HL-60 (cell line): ENCODE measurements at places on chromosomes 3 and 15.

- no peak for DNase-seq
Measured at GRCh38 chr3:125123451-125124305, 67.9 kb upstream of the HEG1 start.

DNA sequence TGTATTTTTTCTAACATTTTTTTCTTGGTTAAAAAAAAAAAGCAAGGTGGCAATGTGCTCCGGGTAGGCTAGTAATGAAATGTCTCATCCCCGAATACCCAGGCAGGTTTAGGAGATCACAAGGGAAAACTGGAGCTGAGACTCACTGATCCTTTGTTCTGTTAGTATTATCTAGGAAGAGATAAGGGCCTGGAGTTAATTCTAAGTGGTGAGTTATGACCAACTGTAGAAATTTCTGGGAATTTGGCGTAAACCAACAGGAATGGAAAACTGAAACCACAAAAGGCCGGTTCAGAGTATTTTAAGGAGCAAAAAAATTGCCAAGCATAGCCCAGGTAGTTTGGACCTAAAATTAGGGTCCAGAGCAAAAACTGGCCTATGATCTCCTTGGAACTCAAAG, 12.4 kb downstream of the PPM1M start:
- DNase-seq = no peak

DNA sequence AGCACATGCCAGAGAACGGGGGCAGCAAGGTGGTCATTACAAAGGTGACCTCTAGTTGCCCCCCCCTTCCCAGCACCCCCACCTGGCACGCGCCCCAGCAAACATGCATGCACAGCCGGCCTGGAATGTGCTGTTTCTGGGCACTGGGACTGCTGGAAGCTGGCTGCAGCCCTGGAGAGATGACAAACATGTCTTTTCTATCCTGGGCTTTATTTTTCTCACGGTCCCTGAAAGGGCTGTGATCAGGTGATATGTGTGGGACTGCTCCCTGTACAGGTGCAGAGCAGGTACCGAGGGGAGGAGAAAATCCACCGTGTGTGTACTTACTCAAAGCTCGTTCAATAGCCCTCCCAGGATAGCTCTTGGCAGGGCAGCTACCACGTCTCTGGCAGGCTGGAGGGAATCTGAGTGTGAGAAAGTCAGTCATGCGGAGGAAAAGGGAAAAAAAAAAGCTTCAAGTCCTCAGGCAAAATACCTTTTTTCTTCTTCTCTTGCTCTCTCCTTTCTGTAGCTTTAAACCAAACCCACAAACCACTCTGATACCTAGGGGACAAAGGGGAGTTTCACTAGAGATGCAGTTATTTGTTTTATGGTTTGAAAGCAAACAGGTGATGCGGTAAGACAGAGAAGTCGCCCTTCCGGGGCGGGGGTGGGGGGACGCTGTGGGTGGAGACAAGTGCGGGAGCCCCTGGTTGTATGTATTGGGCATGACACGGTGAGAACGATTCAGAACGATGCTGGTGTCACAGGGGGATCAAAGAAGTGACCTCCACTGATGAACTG, 5.0 kb upstream of the HES1 start:
- DNase-seq = no peak

DNA sequence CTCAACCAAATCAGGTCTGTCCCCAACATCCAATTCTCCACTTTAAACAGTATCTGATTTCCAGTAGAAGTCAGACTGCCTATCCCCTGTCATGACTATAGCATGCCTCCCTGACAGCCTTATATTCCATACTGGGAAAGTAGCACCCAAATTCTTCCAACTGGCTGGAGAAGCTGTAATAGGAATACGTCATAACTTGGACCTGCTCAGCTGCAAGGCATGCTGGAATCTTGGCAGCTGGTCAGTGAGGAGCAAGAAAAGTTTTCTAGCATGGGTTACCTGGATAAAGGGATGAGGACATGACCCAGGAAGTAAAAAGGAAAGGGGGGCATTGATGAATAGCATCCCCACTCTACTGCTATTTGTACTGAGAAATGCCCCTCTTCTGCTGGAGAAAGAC, 8.9 kb downstream of the SEMA5B start:
- no peak for DNase-seq

DNA sequence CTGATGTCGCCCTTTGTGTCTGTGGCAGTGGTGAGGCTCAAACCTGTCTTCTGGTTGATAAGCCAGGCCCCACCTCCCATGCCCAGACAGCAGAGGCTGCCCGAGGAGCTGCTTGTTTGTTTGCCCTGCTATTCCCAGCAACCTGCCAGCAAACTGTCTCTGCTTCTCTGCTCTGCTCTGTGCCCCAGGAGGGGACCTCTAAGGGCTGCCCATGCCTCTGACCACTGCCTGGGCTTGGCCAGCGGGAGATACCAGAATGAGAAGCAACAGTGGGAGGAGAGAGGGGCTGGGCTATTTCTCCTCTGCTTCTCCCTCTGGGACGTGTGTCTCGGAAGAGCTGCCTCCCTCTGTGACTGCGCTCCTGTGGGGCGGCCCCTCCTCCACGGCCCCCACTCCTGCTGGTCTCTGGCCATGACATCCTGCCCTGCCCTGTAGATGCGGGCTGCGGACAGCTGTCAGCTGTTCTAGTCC, 213.1 kb downstream of the RPLP1 start:
- peak; percentile 29 for DNase-seq

- DNase-seq = no peak
Measured at GRCh38 chr15:49573421-49573820, 47.2 kb downstream of the FAM227B start.

DNA sequence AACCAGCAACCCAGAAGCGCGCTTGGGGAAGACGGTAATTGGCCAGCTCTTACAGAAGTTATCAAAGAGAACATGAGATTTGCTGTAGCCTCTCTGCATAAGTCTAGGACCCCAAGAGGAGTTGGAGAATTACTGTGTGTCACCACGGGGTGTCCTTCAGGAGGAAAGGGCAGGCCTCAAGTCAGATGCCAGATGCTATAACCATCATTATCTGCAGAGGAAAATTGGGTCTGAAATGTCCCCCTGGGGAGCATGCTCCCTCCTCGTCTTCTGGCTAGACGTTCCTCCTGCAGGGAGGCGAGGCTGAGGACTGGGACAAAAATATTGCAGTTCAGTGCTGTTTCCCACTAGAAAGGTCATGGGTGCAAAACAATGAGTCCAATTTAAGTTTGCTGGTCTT, 380.5 kb upstream of the CFAP20DC start:
- DNase-seq = no peak

- no peak for DNase-seq
Measured at GRCh38 chr3:194176274-194176991, 40.5 kb downstream of the HES1 start.

- DNase-seq = no peak
Measured at GRCh38 chr3:55333923-55334322, 153.2 kb downstream of the WNT5A start.

DNA sequence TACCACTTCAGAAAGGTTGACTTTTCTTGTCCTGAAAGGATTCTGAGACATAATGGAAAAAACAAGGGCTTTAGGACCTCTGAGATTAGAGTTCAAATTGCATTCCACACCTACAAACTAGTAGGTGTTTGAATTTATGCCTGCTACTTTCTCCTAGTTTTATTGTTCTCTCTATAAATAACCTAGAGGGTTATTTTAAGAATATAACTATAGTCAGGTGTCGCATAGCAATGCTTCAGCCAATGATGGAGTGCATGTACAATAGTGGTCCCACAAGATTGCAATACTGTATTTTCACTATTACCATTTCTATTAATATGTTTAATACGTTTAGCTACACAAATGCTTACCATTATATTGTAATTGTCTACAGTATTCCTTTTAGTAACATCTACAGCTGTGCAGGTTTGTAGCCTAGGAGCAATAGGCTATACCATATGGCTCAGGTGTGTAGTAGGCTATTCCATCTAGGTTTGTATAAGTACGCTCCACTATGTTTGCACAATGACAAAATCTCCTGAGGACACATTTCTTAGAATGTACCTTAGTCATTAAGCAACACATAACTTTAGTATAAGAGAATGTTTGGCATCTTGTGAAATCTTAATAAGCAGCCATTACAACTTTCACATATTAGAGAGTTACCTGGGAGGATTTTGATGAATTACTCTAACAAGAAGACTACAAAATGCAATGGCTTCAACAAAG, 1352.5 kb downstream of the ZPLD1 start:
- no peak for DNase-seq

DNA sequence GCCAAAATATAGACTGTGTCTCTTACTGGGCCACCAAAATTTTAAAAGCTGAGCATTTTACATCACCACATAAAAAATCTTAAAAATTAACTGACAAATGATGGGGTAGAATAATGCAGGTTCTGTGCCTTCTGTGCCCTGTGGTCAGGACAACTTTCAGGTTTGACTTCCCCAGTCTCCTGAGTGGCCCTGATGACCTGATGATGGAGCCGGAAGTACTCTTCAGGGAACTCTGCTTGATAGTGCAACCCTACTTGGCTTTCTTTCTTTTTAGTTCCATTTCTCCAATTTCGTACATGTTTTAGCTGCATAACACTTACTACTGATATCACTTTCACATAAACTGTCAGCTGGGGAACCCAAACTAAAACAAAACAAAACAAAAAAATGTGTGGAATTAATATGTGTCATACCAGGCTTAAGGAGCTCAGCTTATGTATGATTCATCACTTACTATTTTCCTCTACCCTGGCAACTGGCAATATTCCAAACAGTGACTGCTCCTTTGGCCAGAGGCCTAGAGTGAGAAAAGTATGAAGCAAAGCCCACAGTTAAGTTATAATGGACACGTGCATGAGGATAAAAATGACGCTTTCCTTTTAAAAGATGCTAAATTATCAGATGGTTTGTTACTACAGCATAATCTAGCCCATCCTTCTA, 194.3 kb downstream of the BCHE start:
- DNase-seq = no peak

- no peak for DNase-seq
Measured at GRCh38 chr3:197494366-197495058, 61.3 kb downstream of the BDH1 start.

GRCh38 chr3:38169027-38169317, 3.6 kb downstream of the OXSR1 start:
- no peak for DNase-seq

GRCh38 chr15:97076011-97076410, 745.5 kb downstream of the NR2F2 start:
- no peak for DNase-seq

GRCh38 chr15:60373327-60373726, 24.5 kb downstream of the ANXA2 start:
- DNase-seq = no peak

- peak; percentile 84 for DNase-seq
Measured at GRCh38 chr15:98779463-98780071, 131.2 kb downstream of the IGF1R start.

GRCh38 chr3:105222568-105223093, 144.1 kb upstream of the ALCAM start:
- DNase-seq = no peak

- DNase-seq = no peak
Measured at GRCh38 chr3:168497183-168497582, 401.5 kb upstream of the GOLIM4 start.

GRCh38 chr15:65377976-65378366, at the start of gene IGDCC3:
TSS of gene IGDCC3 (minus strand) at chr15:65378002. CDS start at chr15:65377788, 214 bp downstream.
- DNase-seq = no peak

DNA sequence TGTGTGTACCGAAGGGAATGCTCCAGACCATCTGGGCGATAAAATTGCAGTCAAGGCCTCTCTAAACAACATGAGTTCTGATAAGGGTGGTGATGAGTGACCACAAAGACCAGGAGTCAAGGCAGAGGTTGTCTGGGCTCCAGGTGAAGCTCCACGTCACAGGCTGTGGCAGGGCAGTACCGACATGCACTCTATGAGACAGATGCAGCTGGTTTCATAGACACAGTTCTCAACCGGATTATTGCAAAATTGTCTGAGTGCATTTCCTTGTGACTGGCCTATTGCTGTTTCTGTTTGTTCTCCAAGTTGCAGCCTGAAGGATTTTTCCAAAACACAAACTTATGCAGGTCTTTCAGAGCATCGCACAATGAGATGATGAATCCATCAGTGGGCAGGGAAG, 157.5 kb upstream of the HES1 start:
- DNase-seq = no peak

GRCh38 chr15:73956743-73957135, 30.5 kb downstream of the LOXL1 start:
- no peak for DNase-seq

DNA sequence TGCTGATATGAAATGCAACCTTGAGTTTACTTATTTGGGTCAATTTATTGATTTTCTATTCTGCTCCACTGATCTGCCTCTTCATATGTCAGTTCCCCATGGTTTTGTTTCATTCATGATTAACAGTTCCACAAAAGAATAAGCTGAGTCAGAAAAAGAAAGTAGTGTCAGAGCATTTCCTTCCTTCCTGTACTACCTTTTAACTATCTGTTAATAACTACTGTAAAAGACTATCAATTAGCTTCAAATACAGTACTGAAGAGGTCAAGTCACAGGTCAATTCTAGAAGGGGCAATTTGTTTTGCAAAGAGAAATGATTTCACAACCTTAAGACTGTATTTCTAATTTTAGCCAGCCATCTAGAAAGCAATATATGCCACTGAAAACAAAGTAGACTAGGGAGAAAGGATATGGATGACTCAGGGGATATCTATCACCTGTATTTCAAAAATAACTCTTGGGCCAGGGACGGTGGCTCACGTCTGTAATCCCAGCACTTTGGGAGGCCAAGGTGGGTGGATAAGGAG, 129.5 kb downstream of the TFDP2 start:
- no peak for DNase-seq

DNA sequence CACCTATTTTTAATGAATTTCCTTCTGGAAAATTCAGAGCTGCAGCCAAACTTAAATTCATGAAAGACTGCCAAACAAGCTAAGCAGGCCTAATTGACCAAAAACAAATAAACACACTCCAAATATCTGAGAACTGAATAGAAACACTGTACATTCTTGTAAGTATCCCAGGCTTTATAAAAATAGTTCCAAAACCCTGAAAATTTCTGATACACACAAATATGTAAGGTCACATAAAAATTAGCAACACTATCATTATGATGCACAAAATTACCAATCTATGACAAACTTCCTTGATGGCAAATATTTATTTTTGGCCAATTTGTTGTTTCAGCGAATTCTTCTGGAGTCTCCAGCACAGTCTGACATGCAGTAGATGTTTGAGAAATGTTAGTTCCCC, 117.9 kb upstream of the UBE2E2 start:
- DNase-seq = no peak

- no peak for DNase-seq
Measured at GRCh38 chr3:160929595-160929994, 173.6 kb downstream of the PPM1L start.

DNA sequence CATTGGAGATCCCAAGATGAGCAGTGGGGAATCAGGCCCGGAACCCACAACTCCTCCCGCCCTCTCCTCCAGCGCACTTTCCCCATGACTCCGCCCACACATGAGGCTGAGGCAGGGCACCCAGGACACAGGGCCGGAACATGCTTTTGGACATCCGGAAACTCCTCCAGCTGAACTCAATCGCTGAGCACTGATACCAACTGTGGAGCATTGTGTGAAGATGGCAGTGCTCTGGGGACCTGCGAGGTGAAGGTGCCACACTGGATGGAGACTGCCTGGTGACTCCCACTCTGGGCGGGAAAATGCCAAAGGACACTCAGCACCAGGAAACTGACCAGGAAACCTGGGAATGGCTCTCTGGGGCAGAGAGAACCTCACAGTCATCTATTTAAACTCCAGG, 189.1 kb downstream of the FAM43A start:
- DNase-seq = no peak

- DNase-seq = no peak
Measured at GRCh38 chr3:105877336-105877910, 8.6 kb upstream of the CBLB start.

- peak; percentile 8 for DNase-seq
Measured at GRCh38 chr3:157572559-157573270, 69.5 kb upstream of the VEPH1 start.
